ENCODE measurements at places on chromosomes 1 and 21.

- DNase-seq = no peak
Observed at GRCh38 chr1:159056069-159056698, 20.4 kb downstream of the AIM2 start.

GRCh38 chr1:209198961-209199750 lies 384.4 kb upstream of the CAMK1G start:
- DNase-seq = no peak

- no peak for DNase-seq
Observed at GRCh38 chr1:111099289-111099688, 40.6 kb downstream of the DRAM2 start.

DNA sequence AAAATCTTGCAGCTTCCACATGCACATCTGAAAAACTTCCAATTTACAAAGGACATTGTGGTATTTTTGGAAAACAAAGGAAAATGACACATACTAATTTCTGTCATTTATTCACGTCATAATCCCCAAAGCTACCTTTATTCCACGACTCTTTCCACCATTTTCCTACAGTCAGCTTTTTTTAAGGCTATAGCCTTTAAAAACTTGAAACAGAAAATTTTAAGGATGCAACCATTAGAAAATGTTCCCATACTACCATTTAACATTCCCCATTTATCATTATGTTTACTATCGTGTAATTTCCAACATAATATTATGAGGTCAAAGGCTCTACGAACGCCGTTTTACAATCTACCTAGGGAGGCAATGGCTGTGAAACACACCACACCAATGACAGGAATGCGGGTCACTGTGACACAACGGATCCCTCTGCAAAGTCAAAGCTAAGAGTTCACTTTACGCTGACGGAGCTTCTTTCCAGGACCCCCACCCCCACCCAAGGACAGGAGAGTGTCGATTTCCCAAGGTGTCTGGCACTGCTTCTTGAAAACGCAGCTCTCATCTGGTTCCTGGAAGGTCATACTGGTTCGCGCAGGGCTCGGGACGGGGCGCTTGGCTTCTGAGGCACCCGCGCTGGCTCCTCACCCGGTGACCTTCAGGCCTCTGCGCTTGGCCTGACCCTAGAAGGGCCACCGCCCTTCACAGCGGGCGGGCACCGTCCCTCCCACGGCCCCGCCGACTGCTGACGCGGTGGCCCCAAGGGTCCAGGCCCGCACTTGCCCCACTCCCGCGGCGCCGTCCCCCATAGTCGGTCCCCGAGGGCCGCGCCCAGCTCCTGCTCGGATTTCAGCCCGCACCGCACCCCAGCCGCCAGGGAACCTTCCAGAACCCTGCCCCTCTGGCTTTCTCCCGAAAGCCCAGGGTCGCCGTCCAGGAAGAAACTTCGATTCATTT lies 50.5 kb upstream of the ATF3 start:
- DNase-seq = peak; percentile 17

All from stimulated activated CD4-positive, alpha-beta T cell treated with anti-CD3 and anti-CD28 coated beads, Interleukin-1b, Interleukin-23, amount 100 ng/mL, for 4 hours (primary cell).